Colonic mucosa (tissue), 4 donors: ENCODE measurements at places on chromosomes 3 and 15.

DNA sequence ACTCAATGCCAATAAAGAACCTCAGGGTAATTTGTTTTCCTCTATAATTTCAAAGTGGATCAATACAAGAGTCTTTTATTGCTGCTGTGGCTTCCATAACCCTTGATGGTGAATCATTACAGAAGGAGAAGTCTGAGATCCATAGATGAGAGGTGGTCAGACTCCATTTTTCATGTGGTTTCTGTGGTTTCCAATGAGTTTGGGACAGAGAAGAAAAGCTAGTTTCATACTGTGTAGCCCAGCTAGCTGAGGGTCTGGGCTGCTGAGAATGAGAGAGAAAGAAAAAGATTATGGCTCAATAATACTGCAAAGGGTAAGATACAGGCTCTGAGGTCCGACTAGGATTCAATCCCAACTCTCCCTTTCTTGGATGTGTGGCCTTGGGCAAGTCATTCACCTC lies 180.6 kb upstream of the LRRN1 start:
- no peak for DNase-seq

DNA sequence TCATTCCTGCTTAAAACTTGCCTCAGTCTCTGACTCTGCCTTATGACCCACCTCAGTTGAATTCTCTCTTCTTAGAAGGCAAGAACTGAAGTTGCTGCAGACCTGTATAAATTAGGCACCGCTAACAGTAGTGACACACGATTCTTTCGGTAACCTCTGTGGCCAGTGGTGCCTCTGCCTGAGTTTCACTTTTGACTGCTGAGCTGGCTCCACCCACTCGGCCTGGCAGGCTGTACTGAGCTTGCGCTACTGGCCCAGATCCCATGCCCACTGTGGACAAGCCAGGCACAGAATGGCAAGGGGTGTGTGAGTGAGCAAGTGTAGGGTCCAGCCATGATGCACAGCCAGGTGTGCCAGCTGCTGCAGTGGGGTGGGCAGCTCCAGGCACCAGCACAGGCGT lies 19.1 kb upstream of the EIF1B start:
- no peak for DNase-seq

- DNase-seq: no peak
Measured at GRCh38 chr15:83285284-83285978, 967 bp upstream of the BNC1 start.

- DNase-seq: no peak
Measured at GRCh38 chr3:59970796-59971195, 921.0 kb upstream of the CFAP20DC start.

DNA sequence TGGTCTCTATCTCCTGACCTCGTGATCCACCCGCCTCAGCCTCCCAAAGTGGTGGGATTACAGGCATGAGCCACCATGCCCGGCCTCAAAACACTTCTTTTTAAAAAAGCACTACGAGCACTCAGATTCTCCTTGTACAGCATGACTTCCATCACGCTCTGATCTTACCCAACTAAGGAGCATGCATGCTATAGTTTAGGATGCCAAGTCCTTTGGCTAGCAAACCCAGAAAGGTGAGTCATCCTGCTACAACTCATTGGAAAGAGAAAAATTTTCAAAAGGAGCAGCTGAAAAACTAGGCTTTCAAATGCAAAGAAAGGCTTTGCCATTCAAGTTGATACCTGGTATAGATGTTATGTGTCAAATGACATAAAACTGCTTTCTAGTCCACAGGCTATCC lies 70.3 kb upstream of the PRICKLE2 start:
- DNase-seq: no peak

DNA sequence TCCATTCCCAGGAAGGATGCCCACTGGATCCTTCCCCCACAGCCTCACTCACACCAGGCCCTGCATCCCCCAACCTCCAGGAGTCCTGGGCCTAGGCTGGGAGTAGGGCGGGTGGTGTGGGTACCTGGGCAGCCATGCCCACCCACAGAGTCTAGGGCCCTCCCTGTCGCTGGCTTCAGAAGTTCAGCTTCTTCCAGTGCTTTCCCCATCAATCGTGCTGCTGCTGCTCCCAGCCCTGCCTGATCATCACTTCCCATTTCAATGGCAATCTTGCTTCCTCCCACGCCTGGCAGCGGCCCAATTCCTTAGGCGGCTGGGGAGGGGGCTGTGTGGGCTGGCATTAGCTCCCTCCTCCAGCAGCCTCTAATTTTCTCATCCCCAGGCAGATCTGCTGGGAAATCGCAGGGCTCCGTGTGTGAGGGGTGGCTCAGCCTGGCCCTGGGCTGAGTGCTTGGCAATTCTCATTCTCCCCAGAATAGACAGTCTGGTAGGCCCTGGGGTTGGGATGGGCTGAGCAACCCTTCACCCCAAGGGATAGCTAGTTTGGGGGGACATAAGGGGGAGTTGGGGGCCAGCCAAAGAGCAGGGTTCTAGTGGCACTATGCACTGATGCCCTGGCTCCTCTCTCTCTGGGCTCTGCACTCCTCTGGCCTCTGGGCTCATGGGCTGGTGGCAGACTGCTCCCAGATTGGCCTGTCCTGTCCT lies 66.4 kb downstream of the SCN5A start:
- DNase-seq: no peak

GRCh38 chr3:129594409-129594808 lies 12.1 kb downstream of the PLXND1 start:
- DNase-seq: no peak

GRCh38 chr3:175378348-175378747 lies 519.2 kb downstream of the NAALADL2 start:
- no peak for DNase-seq

- DNase-seq: no peak
Measured at GRCh38 chr3:140830391-140830790, 111.2 kb upstream of the SLC25A36 start.

DNA sequence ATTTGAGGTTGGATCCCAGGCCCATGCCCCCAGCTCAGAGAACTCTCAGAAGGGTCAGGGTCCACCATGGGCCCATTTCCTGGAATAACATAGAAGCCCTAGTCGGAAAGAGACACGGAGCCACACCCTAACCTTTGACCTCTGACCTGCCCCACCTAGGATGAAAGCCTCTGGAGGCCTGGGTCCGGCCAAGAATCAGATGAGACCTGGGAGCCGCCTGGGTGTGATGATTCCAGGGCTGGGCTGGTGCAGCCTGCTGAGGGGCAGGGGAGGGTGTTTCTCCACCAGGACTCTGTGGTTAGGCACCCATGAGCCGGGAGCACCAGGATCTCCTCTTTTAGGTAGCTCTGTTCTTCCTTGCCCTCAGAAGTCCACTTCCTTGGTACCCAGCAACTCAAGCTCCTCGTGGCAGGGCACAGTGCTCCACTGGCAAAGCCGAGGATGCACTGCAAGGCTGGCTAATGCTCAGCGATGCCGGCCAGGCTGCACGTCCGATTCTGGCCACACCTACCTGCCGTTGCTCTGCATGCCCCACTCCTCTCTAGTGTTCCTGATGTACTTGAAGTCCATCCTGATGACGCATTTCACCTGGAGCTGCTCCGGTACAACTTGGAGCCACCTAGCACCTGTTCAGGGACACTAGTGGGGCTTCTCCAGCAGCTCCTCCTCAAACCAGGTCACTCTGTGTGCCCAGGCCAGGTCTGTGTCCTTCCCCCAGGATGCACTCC lies 57.4 kb downstream of the ZNF445 start:
- no peak for DNase-seq

DNA sequence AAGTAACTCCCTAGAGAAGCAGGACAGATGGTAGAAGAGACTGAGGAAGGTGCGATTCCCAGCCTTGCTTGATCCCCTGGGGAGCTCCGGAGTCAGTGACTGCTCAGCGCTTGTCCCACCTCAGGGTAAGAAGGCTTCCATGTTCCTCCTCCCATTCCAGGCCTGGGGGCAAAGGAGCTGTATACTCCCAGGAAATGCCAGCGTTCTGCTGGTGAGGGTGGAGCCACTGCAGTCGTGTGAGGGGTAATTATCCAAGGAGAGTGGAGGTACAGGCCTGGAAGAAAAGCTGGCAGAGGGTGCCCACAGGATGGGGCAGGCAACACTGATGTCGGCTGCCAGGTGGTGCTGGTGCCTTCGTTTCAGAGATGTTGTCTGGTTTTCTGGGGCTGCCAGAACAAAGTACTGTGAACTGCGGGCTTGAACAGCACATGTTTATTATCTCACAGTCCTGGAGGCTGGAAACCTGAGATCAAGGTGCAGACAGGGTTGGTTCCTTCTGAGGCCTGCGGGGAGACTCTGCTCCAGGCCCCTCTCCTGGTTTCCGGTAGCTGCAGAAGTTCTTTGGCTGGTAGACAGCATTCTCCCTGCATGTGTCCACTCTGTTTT lies 12.1 kb upstream of the APBA2 start:
- DNase-seq: no peak

- DNase-seq: no peak
Measured at GRCh38 chr15:41350057-41350717, 17.5 kb downstream of the NUSAP1 start.

DNA sequence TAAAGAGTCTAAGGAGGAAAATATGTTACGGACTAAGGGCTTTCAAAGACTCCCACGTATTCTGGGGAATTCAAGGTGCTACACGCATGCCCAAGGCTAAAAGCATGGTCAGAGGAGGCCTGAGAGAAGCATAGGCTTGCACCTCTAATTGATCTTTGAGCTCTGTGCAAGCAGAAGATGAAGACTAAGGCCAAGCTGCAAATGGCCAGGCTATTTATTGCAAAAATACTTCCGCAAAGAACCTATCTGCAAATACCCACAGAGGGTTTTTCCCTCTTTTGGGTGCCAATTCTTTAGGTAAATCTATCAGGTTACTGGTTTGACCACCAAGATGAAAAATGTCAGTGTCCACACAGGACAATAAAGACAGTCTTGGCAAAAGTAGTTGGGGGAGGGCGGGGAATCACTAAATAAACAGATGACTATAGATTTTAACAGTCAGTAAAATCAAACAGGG lies 119.5 kb downstream of the STAG1 start:
- DNase-seq: peak; percentile 29

GRCh38 chr3:3801494-3801841 lies 2.2 kb downstream of the LRRN1 start:
- DNase-seq: no peak

DNA sequence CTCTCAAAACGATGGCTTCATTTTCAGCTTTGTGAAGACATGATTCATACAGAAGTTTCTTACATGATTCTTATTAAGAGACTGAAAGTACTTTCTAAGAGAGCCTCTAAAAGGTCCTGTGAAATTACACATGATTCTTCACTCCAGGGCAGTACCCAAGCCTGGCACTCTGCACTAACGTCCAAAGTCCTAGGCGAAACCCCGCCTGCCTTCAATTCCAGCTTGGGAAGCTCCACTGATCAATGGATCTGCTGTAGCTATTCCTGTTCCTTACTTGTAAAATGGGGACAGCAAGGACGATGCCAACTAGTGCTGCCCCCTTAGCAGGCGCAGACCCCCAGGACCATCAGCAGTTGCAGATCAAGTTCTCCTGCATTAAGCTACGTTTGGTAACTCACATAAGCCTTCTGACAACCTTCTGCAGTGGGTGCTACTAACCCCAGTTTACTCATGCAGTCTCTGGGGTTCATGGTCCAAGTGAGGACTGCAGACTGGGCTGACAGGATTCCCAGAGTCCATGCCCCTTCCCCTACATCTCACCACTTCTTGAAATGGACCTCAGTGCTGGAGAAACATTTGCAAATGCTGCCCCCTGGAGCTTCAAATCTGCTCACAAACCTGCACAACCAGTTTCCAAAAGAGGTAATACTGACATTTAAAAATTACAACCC lies 10.6 kb downstream of the CHCHD4 start:
- peak; percentile 13 for DNase-seq

- peak; percentile 41 for DNase-seq
Measured at GRCh38 chr3:129625072-129625874, 18.8 kb upstream of the PLXND1 start.
